D721Med (cell line): ENCODE measurements at places on chromosomes 1 and 21.

- DNase-seq, result no peak
Measured at GRCh38 chr1:27885621-27886352, 13.4 kb downstream of the THEMIS2 start.

GRCh38 chr1:220374449-220374848, 102.2 kb upstream of the RAB3GAP2 start:
- DNase-seq, result no peak

DNA sequence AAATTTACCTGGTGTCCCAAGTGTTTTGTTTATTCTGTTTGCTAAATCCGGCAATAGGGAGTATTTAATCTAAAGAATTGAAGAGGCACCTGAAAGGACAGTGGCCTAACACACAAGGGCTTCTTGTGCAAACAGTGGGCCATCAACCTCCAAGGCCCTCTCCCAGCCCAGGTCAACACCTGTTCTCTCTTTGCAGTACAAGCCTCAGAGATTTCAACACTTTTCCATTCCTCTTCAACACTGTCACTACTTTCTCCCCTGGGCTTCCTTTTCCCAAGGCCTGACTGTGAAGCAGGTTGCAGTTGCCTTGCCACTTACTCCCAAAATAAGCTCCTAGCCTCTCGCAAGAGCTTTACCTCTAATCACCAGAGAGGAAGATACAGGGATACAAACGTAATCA, 3.2 kb upstream of the SNAPIN start:
- DNase-seq, result no peak

DNA sequence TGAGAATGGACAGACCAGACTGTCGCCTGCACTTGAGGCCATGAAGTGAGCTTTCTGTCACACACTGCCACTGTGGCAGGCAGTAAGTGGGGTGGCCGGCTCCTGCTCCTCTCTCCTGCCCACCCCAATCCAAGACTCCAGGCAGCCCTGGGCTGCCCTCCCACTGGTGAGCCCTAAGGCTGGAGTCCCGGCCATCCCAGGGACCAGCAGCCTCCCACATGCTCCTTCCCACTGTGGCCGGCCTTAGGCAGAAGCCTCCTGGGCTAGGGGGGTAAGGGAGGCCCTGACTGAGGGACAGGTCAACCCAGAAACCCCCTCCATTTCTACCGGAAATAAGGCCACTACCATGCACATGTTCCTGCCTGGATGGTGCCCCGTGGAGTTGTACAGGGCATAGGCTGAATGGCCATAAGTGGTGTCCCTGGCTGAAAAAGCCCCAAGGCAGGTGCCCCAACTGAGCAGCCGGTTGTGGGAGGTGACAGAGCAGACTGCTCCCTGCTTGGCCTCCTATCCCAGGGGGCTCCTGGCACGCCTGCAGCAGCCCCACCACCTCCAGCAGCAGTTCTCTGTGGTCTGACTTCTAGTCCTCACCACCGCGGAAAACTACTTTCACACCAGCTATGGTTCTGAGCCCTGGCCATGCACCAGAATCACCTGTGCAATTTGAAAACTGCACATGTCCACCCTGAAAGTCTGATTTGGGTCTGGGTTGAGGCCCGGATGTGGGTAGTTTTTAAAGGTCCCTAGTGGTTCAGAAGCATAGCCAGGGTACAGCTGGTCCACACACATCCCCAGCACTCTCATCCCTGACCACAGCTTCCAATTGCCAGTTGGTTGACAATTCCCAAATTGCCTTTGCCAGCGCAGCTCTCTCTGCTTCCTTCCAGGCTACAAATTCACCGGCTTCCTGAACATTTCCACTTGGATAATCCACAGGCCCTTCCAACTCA, 1.6 kb upstream of the ARTN start:
- DNase-seq, result no peak

GRCh38 chr1:160761046-160761445, 22.0 kb downstream of the SLAMF7 start:
- DNase-seq, result no peak

- no peak for DNase-seq
Measured at GRCh38 chr1:24969596-24970398, 39.7 kb upstream of the RUNX3 start.

GRCh38 chr1:32919811-32920733, 18.9 kb upstream of the TMEM54 start:
- no peak for DNase-seq
